ENCODE measurements at places on chromosomes 2 and 18.
A peak's percentile ranks its signal among the peaks of the same experiment; 100 is the strongest.

- DNase-seq, result no peak
Measured at GRCh38 chr2:88845772-88846661, 154.5 kb downstream of the RPIA start.

DNA sequence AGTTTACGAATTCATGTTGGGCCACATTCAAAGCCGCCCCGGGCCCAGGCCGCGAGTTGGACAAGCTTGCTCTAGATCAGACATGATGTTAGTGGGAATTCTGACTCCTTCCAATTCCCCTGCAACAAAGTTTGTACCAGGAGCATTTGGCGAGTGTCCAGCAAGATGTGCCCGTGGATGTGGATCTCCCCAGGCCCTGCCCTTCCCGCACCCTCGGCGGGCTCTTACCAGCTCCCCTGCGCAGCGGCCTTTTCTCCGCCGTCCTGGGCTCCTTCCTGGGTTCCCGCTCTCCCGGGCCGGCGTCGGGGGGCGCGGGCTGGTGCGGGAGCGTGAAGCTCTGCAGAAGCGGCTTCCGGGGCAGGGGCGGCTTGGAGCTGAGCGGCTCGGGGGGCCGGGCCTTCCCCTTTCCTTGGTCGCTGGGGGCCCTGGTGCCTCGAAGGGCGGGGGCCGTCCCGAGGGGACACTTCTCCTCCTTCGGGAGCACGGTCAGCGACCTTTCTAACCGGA lies 90.8 kb upstream of the MGAT4A start:
- no peak for DNase-seq

- DNase-seq, result no peak
Measured at GRCh38 chr2:174826051-174826450, 61.8 kb upstream of the CHRNA1 start.

DNA sequence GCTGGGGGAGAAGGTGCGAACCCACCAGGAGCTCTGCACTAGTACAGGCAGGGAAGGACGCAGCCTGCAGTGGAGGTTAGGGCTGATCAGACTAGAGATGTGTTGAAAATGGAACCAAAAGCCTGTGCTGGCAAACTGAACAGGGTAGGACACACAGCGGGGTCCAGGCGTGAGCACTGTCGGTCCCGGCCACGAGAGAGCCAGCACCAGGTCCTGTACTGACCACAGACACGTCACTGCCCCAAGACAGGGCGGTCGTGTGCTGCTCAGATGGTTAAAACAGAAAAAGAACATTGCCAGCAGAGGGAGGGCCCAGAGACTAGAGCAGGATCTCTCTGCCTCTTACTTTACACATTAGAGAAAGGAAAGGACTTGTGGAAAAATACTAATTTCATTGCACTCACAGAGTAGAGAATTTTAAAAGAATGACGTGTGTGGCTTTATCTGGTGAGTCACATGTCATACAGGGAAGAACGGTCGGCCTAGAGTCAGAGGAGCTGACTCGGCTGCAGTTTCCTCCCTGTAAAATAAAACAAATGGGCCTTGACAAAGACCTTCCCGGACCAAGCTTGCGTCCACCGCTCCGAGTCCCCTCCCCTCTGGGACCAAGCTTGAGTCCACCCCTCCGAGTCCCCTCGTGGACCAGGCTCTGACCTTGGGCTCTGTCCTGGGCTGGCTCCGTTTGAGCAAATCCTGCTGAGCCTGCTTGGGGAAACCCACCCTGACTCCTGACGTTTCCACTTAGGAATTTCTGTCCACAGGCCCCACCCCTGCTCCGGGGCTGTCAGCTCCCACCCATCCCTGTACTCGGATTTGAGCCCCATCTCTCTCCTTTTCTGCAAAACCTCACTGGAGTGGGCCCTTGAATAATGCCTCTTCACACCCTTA lies 16.7 kb upstream of the ADI1 start:
- DNase-seq, result no peak

GRCh38 chr2:176165370-176166050 lies 8.4 kb downstream of the HOXD3 start:
- DNase-seq, result no peak

DNA sequence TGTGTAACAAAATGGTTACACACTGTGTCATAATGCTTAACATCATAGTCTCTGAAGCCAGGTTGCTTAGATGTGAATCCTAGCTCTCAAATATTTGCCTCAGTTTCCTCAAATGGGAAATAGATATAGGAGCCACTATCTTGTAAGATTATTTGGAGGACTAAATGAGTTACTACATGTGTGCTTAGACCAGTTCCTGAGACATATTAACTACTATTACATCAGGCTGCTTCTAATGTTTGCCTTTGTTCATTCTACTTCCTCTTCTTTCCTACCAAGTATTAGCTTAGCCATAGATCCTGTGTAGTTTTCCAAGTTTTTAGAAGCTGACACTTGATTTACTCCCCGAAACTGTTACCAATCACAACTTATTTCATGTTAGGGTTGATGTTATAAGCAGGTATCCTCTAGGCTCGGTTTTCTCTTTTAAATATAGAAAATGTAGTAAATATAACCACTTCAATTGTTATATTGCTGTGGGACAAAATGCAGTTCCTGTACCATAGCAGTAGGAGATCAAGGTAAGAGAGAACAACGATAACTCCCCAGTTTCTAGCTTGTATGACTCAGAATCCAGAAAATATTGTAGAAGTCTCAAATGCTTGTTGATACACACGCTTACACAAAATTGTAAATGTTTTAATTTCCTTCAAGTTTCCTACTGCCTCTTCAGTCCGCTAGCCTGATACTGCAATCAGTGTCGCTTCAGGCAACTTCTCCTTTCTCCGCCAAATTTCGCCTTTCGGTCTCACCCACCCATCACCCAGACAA lies 751 bp upstream of the DNAJC10 start:
- DNase-seq, result no peak

DNA sequence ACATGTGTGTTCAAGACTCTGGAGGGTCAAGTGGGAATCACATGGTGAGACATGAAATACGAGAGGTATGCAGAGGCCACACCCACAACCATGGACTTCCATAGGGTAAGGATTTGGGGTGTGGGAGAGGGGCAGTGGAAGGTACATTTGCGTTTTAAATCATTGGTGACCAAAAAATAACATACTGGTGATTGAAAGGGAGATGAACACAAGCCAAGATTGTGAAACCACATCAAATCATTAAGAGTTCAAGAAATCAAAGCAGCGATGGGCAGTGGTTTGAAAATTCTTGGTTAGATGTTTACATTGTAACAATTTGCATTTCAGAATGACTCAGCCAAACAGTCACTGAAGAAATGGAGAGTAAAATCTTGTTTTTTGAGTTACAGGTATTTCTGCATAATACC lies 1.9 kb upstream of the CABYR start:
- no peak for DNase-seq

- DNase-seq, result no peak
Measured at GRCh38 chr2:192313773-192314172, 119.0 kb upstream of the TMEFF2 start.

DNA sequence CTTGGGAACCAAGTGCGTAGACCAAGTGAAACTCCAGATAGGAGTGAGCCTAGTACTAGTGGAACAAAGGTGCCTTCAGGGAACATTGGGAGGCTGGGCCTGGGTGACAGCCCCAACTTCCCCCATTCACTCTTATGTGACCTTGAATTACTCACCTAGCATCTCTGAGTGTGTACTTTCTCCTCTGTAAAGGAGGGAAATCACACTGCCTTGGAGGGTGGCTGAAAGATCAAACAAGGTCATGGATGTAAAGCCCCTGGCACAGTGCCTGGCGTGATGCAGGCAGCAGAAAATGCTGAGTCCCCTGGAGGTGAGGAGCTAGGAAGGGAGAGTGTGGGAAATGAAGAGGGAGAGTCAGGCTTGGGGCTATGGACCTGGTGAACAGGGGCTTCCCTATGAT lies 45.9 kb downstream of the MARCO start:
- DNase-seq, result no peak

DNA sequence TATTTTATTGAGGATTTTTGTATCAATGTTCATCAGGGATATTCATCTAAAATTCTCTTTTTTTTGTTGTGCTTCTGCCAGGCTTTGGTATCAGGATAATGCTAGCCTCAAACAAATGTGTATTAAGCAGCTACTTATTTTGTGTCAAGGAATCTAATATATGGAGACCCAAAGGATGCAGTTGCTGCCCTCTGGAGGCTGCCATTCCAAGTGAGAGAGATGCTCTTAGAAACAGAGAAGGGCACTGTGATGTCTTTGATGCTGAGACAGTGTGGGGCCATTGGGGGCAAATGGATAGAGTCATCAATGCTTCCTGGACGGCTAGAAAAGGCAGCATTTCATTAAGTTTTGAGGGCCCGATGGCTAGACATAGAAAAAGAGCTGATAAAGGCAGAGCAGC lies 292.6 kb downstream of the SETBP1 start:
- no peak for DNase-seq

DNA sequence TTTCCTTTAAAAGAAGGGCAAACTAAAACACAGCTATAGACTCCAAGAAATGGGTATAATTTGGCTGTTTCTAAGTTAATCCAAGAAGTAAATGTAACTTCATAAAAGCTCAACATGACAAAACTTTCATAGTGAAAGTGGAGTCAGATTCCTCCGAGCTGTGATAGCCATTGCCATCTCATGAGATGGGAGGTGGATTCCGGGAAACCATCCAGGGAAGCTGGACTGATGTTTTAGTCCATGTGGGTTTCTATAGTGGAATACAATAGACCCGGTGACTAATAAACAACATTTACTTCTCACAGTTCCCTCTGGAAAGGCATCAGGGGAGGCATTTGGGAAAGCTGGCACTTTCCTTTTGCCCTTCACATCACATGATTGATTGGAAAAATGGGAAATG lies 10.0 kb upstream of the LAPTM4A start:
- DNase-seq, result no peak

- DNase-seq, result no peak
Measured at GRCh38 chr18:74982946-74983635, 225.8 kb downstream of the PTGR3 start.

- DNase-seq, result no peak
Measured at GRCh38 chr2:117065912-117066311, 748.6 kb upstream of the DDX18 start.

GRCh38 chr2:46547223-46548102 lies 68.1 kb downstream of the TMEM247 start:
- no peak for DNase-seq

DNA sequence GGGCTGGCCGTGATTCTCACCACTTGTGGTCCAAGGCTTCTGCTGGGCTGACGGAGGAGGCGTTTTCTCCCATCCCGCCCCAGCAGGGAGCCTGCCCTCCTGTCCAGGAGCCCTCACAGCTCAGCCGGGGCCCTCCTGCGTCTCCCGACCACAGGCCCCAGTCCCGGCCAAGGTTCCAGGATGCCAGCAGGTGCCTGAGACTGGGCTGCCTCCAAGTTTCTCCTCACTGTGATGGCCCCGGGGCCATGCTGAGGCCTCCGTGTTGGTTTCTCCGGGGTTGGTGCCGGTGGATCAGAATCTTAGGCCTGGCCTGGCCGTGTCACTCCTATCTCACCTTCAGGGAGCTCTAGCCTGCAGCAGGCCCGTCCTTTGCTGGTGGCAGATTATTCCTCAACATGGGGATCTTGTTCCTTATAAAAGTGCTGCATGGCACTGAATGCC lies 5.9 kb downstream of the KCNG2 start:
- DNase-seq, result no peak

DNA sequence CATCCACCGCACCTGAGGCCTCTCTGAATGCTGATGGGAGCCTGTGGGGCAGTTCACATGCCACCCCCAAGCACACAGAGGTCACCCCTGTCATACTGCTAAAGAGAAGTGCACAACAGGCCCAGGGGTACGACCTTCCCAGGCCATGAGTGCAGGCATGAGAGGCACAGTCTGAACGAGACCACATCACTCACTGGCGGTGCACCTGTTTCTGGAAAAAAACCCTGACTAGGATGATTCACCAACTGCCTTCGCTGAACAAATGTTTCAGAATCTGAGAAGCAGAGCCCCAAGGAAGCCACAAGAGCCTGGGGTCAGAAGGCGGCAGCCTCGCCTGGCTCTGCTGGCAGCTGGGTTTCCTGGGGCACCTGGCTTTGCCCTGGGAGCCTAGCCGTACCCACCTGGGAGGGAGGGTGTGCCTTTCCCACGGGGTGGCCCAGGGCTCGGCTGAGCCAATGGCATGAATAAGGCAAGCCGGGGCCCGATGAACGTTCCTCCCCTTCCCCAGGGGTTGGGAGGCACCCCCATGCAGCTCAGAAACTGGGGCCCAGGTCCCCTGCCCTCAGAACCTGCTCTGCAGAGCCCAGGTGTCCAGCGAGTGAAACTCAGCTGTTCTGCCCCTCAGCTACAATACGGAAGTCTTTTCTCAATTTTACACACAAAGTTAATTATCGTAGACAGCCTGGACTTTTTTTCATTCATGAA lies 73.8 kb downstream of the HDAC4 start:
- no peak for DNase-seq

- no peak for DNase-seq
Measured at GRCh38 chr2:235191978-235192377, 240.2 kb downstream of the SH3BP4 start.

DNA sequence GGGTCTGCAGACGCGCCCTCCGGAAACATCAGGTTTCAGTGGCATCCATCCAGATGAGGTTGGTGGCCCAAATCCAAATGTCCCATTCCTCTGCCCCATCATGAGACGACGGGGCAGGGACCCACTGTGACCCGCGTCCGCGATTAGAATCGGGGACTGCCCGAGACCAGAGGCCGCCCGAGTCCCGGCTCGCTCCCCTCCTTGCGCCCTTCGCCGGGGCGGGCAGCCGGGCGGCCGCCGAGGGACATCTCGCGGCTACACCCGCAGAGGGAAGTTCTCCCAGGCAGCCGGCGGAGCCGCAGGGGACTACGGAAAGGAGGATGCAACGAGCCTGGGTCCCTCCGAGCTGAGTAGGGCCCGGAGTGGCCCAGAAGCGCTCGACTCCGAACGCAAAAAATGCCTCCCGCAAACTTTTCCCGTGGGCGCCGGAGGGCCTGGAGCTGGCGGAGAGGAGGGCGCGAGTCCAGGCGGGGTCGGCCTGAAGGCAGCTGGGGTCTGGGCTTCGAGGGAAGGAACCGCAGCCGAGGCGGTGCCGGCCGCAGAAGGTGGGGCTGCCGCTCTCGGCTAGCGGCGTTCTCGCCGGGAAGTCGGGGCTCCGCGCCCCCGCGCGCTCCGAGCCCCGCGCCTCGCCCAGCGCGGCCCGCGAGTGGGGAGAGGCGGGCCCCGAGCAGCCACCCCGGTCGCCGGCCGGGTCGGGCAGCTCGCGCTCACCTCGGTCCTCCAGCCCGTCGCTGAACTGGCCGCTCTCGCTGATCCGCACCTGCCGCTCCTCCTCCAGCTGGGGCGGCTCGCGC lies 580 bp downstream of the TMEM163 start:
- peak; percentile 13 for DNase-seq

- no peak for DNase-seq
Measured at GRCh38 chr2:230413479-230413878, 2.5 kb upstream of the SP100 start.

DNA sequence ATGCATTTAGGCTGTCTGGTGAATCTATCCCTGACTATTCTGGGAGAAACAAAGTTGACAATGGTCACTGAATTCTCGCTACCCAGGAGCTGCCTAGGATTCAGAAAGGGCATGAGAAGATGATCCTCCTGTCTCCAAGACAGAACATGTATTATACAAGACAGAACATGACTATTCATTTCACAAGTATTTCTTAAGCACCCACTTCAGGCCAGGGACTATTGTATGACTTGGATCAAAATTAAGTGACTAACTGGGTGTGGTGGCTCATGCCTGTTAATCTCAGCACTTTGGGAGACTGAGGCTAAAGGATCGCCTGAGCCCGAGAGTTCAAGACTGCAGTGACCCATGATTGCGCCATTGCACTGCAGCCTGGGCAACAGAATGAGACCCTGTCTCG lies 235.8 kb upstream of the RAB12 start:
- DNase-seq, result no peak

- DNase-seq, result no peak
Measured at GRCh38 chr18:76145521-76146376, 349.3 kb downstream of the ZNF516 start.

- no peak for DNase-seq
Measured at GRCh38 chr2:10877651-10878111, 34.1 kb upstream of the KCNF1 start.

All from activated gamma-delta T cell (primary cell).